ENCODE measurements at places on chromosomes 7 and 10.

DNA sequence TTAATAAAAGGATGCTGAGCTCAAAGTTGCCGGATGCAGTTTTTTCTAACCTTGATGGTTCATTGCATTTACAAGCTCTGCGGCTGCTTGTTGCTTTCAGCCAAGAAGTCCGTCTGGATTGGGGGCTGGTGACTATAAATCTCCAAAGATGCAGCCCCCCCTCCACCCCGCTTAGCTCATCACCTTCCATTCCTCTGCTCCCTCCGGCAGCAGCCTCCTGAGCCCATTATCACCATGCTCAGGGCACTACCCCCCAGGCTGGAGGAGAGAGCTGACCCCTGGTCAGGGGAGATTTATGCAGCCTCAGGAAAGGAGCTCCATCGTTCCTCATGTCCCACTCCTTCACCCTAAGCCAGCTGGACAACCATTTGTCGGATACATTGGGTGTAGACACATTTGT is 55.3 kb upstream of the ZRANB1 start:
- no peak for DNase-seq

GRCh38 chr10:48542471-48543181 is 62.2 kb downstream of the ARHGAP22 start:
- no peak for DNase-seq

- no peak for DNase-seq
Measured at GRCh38 chr7:148337995-148338747, 252.4 kb upstream of the C7orf33 start.

GRCh38 chr10:83617692-83618545 is 521.4 kb upstream of the GHITM start:
- DNase-seq, result no peak

GRCh38 chr10:72006026-72006425 is 41.8 kb downstream of the CHST3 start:
- no peak for DNase-seq

All from hypothalamus (tissue), 51 donors.